Activated effector memory CD4-positive, alpha-beta T cell treated with anti-CD3 and anti-CD28 coated beads, Interleukin-2, amount 50 U/mL, for 16 hours (primary cell): ENCODE measurements at places on chromosomes 4 and X.

GRCh38 chr4:158018221-158018830, 154.5 kb downstream of the GASK1B start:
- DNase-seq, result no peak

GRCh38 chr4:88674565-88674964, 23.1 kb downstream of the NAP1L5 start:
- DNase-seq, result no peak

DNA sequence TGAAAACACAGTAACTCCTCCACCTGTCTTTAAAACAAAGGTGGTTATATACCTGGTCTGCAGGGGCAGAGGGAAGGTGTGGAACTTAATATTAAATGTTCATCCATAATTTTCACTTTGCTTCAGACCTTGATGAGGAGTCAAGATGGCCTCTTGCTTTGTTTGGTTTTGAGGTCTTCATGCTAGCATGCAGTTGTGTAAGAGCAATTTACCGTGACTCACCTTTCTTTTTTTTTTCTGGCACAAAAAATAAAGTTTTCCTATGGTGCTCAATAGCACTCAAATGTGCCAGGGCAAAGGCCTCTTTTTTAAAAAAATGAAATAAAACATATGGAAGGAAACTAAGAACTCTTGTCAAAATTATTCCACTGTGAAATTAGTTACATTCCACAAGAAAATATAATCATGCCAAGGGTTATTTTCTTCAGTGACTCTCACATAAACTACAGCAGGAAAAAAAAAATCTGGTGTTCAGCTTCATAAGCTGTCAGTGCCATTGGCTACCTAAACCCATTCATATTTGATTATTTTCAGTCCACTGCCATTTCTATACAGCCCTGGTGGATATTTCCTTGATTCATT, 128.2 kb downstream of the SLC7A11 start:
- DNase-seq, result no peak

- DNase-seq, result peak; percentile 60
Observed at GRCh38 chrX:120549483-120550452, 11.0 kb downstream of the CUL4B start.

GRCh38 chrX:72393836-72394517, 88.3 kb upstream of the CITED1 start:
- DNase-seq, result no peak

- DNase-seq, result no peak
Observed at GRCh38 chr4:57270346-57270745, 160.2 kb upstream of the IGFBP7 start.

- DNase-seq, result no peak
Observed at GRCh38 chr4:146398404-146398803, 123.3 kb downstream of the SLC10A7 start.

DNA sequence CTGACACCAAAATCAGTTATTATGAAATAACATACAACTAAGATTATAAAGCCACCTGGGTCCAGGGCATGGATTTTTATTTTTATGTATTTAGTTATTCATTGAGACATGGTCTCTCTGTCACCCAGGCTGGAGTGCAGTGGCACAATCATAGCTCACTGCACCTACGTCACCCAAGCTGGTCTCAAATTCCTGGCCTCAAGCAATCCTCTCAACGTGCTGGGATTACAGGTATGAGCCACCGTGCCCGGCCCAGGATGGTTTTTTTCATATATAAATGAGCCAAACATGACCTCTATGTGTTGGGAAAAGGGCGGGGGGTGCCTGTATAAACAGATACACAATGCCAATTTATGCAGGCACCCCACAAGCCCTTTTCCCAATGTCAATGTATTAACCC, 24.6 kb downstream of the ZNF630 start:
- DNase-seq, result no peak

GRCh38 chrX:24463077-24463476, 2.0 kb upstream of the PDK3 start:
- no peak for DNase-seq

DNA sequence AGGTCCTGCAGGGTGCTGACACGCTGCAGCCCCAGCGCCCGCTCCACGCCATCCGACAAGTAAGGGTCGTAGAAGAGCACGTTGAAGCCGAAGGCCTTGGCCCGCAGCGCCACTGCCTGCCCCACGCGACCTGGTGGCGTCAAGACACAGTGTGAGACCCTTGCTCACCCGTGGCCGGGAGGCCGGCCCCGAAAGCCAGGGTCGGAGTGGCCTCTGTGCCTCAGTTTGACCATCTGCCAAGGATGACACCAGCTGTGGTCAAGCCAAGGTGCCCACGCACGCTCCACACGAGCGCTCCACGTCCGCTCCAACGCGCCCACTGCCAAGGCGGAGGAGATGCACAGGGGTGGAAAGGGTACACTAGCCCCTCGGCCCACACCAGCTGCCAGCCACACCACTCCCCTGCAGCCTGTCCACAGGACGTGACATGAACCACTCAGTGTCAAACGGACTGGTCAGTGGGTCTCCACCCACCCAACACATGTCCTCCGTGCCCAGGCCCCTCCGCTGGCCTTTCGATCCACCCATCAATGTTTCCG, 32.8 kb downstream of the CTBP1 start:
- DNase-seq, result no peak

- no peak for DNase-seq
Observed at GRCh38 chrX:44071847-44072551, 98.8 kb upstream of the NDP start.

DNA sequence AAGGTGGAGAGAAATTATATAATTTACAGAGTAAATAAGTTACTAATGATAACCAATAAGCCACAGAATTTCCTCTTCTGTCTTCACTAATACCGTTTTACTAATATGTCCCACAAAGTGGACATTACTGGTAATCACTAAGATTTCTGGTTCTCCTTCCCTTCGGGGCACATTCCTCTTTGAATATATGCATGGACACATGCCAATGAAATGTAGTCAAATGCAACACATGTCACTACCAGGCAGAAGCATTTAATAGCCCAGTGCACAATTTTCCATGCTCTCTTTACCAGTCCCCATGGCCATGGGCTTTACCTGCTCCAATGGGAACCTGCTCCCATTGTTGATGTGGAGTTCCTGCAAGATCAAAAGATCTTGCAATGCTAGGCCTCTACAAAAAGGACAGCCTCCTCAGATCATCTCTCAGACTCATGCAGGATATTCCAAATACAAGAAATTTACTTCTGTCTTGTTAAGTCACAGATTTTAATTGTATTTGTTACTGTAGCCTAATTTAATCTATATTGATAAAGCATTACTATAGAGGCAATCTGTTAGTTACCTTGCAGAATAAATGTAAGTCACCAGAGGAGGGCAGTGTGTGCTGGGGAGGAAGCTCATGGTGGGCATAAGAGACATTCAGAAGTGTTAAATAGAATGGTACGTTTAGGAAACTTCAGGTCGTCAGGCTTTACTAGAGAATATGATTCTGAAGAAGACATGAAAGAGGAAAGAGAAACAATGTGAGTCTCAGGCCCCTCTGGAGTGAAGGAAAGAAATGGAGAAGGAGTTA, 37.1 kb upstream of the INPP4B start:
- no peak for DNase-seq

DNA sequence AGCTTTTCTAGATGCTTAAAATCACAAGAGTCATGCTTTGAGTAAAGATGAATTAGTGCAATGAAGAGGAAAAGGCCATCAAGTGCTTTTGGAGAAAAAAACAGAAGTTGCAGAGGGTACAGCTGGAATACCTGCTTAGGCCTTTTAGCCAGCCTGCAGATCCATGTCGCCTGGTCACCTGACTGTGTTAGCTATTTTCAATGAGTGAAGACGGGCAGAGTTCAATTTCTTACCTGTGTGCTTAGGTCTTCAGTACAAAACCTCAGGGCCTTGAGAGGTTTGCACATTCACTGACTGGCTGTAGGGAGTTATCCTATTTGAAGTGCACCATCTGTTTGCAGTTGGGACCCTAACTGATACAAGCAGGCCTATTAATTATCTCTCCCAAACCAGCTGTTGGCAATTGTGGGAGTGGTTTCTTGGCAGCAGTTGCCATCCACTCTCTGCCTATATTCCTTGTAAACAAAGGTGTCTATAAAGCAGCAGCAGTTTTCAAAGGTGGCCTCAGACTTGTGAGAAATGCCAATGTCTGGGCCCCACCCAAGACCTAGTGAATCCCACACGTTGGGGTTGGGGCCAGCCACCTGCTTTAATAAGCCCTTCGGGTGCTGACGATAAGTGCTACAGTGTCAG, 16.3 kb upstream of the FAT1 start:
- no peak for DNase-seq

- DNase-seq, result no peak
Observed at GRCh38 chr4:6608758-6609414, 31.6 kb upstream of the MRFAP1 start.

DNA sequence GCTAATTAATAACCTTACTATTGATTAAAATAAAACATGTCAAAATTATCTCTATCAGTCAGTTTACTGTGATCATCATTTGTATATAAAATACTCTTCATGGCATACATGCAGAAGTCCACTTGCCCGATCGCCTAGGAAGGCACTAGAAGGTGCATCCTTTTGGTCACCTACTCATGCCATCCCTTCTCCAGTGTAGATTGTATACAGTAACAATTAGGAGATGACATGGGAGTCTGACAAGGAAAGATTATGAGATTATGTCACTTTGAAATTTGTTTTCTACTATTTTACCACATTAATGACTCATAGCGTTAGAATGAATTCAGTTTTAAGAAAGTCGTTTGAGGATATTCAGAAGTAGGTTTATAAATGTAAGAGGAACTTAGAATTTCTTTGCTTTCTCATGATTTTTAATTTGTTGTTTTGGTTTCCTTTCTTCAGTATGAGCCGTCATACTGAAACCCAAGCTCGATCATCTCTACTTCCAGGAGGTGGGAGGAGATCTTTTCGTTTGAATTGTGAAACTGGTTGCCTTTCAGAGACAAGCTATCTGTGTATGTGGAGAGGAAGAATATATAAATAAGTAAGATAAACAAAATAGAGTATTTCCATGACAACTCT, 51.1 kb upstream of the UNC5C start:
- no peak for DNase-seq

GRCh38 chr4:41678086-41678816, 70.3 kb downstream of the PHOX2B start:
- DNase-seq, result no peak

DNA sequence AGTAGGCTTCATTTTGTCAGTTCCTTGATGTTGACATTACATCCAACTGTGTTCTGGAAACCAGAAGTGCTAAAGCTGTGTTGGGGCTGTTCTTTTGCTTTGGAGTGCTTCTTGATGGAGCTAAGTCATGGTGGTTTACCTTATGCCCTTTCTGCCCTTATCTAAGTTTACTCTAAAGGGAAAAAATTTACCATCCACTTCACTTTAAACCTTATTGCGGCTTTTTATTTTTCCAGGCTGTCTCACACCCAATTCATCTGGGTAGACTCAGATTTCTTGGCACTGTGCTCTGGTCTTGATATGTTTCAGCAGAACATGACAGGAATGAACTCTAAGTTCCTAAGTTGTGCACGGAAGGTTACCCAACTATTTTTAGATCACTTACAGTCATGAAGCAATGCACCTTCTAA, 104.7 kb upstream of the TTC29 start:
- no peak for DNase-seq

- no peak for DNase-seq
Observed at GRCh38 chrX:68677998-68678397, 30.5 kb downstream of the STARD8 start.

DNA sequence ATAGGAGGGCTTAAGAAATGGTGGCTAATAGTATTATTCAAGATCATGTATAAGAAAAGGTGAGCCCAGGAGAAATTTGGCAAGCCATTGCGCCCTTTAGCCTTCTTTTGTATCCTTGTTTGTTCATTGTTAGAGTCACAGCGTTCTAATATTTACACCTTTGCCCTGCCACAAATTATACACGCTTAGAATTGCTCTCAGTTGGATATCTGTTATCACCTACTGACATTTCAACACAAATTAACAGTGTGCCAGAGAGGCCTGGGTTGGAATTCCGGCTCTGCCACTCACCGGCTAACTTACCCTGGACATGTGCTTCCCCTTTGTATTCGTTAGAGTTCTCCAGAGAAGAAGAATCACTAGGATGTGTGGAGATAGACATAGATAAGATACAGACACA, 148.7 kb upstream of the KIT start:
- no peak for DNase-seq

- DNase-seq, result no peak
Observed at GRCh38 chr4:152398060-152398459, 137.8 kb downstream of the FBXW7 start.

- DNase-seq, result no peak
Observed at GRCh38 chrX:126847143-126847542, 27.6 kb downstream of the PRR32 start.

- DNase-seq, result no peak
Observed at GRCh38 chrX:137915466-137915865, 349.5 kb downstream of the ZIC3 start.
